ENCODE measurements at places on chromosomes 2 and 18. TPM values are rescaled to one million over a fixed set of nuclear protein-coding genes. Genes with fewer than 3 reads are reported as not detected.

DNA sequence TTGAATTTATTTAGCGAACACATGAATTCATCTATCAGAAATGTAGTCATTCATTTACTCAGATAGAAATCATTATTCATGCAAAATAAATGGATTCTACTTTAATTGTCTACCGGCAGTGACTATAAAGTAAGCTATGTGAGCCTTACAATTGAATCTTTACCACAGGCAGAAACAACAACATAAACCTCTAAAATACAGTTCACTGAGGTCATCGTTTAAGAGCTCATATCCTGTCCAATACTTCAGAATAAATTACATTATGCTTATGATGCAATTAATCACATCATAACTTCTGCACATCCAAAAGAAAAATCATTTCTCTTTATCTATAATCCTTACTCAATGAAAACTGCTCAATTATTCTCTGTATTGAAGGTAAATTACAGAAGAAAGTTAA is 244.7 kb downstream of the HNMT start:
- DNase-seq = no peak

GRCh38 chr2:143125717-143126116 is 3.5 kb upstream of the ARHGAP15 start:
- no peak for DNase-seq

GRCh38 chr18:22734105-22734661 is 198.9 kb upstream of the RBBP8 start:
- no peak for DNase-seq

DNA sequence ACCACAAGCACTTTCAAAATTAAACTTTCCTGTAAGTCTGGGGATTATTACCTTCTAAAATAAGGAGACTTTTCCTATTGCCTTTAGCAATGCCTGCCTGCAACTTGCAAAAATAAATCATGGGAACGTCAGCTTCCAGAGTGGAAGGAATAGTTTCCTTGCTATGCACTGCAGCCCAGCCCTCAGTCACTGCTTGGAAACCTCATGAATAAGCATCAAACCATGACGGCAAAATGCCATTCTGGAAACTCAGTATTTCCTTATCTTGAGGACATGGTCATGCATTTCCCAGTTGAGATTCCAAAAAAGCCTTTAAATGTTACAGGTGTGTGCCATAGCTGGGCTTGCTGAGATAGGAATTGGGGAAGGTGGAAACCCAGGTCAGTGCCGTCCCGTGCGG is 84.2 kb upstream of the OTOS start:
- no peak for DNase-seq

- DNase-seq = peak; percentile 71
Observed at GRCh38 chr18:77087393-77088141, 45.0 kb downstream of the MBP start.

GRCh38 chr2:84906108-84906899 is 848 bp downstream of the TMSB10 start:
- DNase-seq = peak; percentile 36

- DNase-seq = no peak
Observed at GRCh38 chr2:69589973-69590652, 53.4 kb downstream of the AAK1 start.

GRCh38 chr2:176473177-176473576 is 203.9 kb downstream of the MTX2 start:
- no peak for DNase-seq

DNA sequence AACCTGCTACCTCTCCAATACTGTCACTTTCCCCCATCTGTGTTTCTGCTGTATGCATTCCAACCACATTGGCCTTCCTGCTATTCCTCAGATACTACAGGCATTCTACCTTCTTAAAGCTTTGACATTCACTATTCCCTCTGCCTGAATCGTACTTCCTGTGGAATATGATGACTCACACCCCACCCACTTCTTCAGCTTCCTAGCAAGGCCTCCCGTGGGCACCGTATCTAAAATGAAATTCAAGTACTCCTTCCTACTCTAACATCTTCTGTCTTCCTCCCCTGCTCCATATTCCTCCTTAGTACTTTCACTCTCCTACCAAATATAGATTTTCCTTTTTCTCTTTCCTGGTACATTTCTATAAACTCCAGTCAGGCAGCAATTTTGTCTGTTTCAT is 710.4 kb downstream of the RNF144A start:
- DNase-seq = no peak

GRCh38 chr18:32081881-32082280 is 9.8 kb upstream of the RNF138 start:
- no peak for DNase-seq

STEAP3 gene
- 2.1 TPM for total RNA-seq

EML6 gene
- 0.91 TPM for total RNA-seq

NEU2 gene
- not detected for total RNA-seq

ANKRD23 gene
- total RNA-seq = 5.7 TPM

XDH gene
- 1.3 TPM for total RNA-seq

CFAP210 gene
- 0.32 TPM for total RNA-seq
